ENCODE measurements at places on chromosomes 16 and 17.

DNA sequence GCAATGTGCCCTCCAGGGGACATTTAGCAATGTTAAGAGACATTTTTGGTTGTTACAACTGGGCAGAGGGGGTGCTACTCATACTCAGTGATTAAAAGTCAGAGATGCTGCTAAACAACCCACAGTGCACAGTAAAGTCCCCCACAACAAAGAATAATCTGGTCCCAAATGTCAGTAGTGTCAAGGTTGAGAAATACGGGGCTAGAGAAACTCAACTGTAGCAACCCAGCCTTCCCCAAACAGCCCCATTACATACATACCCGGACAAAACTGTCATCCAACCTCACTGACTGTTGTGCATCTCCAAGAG lies 20.4 kb downstream of the DNAJC7 start:
- no peak for DNase-seq

GRCh38 chr16:12575288-12575687 lies 228.4 kb downstream of the CPPED1 start:
- peak; percentile 94 for DNase-seq

GRCh38 chr17:10018461-10018891 lies 113.4 kb upstream of the RCVRN start:
- no peak for DNase-seq

GRCh38 chr16:19780321-19780720 lies 62.2 kb downstream of the IQCK start:
- no peak for DNase-seq

DNA sequence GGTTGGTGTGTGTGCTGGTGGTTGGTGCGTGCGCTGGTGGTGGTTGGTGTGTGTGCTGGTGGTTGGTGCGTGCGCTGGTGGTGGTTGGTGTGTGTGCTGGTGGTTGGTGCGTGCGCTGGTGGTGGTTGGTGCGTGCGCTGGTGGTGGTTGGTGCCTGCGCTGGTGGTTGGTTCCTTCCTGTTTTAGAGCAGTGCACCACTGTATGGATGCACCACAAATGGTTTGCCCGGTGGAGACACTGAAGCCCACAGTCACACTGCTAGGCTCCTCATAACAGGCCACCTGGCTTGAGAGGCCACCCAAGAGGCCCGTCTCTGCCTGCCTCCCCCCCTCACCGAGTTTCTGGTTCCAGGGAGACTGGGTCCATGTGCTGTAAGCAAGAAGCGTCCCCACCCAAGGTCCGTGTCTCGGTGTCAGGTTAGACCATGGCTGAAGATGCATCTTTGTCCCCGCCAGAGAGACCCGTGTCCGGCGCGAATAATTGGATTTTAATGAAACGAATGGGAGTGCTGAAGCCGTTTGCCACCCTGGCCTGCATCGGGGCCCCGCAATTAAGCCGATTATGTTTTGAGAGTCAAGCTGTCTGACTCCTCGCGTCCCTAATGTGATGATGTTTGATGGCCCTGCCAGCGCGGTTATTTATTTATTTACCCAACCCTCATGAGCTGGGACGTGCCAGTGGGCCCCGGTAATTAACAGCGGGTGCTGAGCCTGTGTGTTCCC lies 161.3 kb upstream of the GSE1 start:
- peak; percentile 58 for DNase-seq

DNA sequence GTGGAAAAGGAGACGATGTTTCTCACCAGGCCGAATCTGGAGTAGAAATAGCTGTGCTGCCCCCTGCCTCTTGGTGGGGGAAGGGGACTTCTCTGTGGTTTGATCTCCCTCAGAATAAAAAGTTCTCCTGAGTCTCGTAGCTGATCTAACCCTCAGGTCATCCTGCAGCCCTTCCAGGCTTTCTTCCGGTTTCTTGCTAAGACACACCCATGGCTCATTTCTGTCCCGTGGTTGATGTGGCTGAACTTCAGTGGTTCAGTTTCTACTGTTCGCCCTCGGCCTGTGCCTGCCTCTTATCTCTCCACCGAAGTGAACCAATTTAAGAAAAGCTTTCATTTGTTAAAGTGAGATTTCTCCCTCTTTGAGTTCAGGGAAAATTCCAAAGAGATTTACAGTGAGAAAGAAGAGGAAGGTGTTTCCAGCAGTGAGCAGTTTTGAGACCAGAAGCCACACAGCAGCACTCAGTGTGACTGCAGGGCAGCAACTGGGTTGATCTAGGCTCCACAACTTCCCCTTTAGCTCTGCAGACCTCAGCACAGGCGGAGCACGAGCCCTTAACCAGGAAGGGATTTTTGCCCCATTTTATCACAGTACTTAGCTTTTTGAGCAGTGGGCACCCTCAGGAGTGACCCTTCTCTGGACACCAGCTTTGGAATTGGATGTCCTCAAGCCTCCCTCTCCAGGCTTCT lies 34.9 kb upstream of the CACNG5 start:
- DNase-seq: no peak

DNA sequence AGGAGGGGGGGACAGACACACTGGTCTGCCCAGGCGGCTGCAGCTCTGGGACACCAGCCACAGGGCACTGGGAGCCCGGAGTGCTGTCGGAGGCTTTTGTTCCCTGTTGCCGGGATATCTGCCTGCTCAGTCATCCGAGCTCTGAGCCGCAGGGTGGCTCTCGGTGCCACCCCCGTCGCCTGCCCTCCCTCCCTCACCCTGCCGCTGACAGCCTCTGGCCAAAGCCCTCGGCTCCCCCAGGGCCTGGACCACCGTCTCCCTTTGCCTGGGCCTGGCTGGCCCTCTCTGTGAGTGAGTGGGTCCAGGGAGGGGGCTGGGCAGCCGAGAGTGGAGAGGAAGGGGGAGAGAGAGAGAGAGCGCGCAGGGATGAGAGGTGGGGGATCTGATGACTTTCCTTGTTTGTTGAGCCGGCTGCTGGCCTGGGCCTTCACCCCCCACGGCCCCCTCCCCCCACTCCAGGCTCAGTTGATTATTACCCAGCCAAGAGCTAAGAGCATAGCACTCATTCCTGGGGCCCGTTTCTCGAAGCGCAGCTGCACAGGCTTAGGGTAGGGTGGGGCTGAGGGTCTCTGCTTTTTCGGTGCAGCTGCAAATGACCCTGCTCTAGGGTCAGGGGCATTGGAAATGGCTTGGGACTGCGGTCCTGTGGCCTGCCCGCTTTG lies 2.7 kb downstream of the FOXJ1 start:
- peak; percentile 75 for DNase-seq

GRCh38 chr16:28897826-28898225 lies 19.5 kb downstream of the ATP2A1 start:
- DNase-seq: no peak

DNA sequence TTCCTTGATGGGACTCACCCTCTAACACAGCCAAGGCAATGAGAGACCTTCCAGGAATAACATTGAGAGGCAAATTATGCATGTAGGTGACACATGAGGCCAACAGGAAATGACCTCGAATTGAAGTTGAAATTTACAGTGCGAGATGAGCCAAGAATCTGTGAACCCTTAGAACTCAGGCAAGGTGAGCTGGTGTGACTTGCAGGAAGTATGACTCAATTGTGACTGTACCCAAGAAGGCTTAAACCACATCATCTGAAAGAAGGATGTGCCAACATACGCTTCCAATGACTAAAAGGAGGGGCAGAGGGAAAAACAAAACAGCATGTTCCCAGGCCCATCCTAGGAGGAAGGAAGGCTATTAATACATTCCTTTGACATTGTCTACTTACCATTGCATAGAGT lies 44.8 kb downstream of the PITPNC1 start:
- no peak for DNase-seq

DNA sequence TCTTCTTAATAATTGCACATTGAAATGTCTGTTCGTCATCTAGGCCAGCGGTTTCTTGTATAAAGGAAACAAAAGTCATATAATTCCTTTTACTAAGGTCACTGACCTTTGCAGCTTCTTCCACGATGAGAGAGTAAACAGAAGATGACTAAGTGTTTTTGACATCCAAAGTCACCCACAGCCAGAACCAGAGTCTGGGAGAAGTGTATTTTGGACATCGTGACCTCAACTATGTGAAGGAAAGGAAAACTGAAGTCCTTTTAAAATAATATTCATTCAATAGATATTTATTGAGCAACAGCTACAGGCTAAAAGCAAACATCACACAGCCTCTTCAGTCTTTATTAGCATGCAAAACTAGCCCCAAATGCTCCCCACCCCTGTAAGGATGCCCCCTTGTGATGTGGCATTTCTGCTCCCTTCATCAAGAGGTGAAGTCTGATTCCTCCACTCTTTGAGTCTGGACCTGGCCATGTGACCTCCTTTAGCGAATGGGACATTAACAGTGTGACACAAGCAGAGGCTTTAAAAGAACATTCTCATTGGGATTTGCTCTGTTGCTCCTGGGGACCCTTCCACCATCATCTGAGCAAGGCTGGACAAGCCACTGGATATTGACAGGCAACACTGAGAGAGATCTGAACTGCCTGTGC lies 8.1 kb upstream of the PMP22 start:
- no peak for DNase-seq
